ENCODE measurements at places on chromosomes 12 and 14.
A peak's percentile ranks its signal among the peaks of the same experiment; 100 is the strongest.

- no peak for DNase-seq
Observed at GRCh38 chr14:93311082-93311481, 21.8 kb downstream of the BTBD7 start.

DNA sequence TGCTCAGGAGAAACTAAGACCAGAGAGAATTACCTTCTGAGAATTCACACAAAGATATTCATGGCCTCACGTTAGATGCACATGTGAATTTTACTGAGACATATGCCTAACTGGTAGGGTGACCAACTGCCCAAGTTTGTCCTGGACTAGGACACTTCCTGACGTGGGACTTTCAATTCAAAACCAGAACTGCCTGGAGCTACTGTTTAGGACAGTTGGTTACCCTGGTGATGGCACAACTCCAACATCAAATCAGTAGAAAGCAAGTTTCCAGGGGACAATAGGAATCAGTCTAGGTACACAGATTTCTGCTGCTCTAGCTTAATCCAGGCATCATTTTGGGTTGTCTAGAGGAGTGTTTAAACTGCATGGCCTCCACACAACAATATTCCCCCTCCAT is 178.7 kb downstream of the GXYLT1 start:
- no peak for DNase-seq

- DNase-seq = no peak
Observed at GRCh38 chr12:57094208-57095160, 5.6 kb downstream of the NAB2 start.

DNA sequence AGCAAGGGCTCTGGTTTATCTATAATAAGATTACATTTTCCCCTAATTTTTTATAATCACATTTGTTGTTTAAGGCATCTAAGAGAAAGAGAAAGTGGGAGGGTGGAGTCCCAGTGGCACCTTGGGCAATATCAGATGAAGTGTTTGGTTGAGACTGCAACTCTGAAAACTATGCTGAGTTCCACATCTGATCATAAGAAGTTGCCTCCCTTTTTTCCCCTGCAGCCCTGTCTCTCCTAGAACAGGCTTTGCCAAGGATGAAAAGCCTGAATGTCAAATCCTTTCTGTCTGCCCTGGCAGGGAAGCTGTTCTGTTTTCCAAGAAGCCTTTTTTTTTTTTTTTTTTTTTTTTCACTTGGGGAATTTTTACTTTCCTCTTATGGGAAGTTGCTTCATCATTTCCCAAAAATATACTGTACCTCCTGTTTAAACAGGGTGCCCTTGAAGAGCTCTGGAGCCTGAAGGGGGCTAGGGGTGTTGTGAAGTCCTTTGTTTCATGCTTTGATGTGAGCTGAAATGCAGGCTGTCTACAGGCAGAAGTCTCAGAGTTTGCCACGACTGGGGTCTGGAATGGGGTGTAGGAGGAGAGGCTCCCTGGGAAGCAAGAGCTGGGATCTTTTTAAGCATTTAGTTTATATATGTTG is 71.3 kb downstream of the SUSD6 start:
- DNase-seq = no peak

GRCh38 chr12:68621472-68622081 is 10.9 kb downstream of the RAP1B start:
- no peak for DNase-seq

DNA sequence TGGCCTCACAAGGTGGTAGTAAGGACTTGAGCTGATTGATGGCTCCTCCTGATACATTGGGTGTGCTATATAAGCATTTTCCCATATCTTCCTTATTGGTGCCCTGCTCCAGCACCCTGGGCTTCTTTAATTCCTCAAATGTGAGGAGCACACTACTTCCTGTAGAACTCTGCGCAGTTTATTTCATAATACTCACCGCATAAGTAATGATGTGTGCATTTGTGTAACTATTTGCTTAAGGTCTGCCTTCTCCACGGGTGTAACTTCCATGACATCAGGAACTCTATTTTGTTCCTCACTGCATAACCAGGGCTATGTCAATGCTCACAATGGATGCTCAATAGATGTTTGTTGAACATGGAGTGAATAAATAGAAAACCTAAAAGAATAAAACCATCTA is 392.2 kb downstream of the SEC23A start:
- no peak for DNase-seq

- no peak for DNase-seq
Observed at GRCh38 chr12:111993292-111994150, 19.4 kb downstream of the TMEM116 start.

DNA sequence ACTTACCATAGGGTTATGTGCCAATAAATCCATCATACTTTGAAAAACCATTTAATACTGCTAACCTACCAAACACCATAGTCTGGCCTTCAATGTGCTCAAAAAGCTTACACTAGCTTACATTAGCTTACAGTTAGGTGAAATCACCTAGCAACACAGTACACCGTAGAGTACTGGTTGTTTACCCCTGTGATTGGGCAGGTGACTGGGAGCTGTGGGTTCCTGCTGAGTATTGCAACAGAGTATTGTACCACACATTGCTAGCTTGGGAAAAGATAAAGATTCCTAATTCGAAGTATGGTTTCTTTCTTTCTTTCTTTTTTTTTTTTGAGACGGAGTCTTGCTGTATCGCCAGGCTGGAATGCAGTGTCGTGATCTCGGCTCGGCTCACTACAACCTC is 5.6 kb downstream of the ATP5MC2 start:
- DNase-seq = no peak

- no peak for DNase-seq
Observed at GRCh38 chr12:105342464-105342863, 12.0 kb downstream of the C12orf75 start.

- no peak for DNase-seq
Observed at GRCh38 chr14:61517911-61518384, 177.4 kb upstream of the HIF1A start.

DNA sequence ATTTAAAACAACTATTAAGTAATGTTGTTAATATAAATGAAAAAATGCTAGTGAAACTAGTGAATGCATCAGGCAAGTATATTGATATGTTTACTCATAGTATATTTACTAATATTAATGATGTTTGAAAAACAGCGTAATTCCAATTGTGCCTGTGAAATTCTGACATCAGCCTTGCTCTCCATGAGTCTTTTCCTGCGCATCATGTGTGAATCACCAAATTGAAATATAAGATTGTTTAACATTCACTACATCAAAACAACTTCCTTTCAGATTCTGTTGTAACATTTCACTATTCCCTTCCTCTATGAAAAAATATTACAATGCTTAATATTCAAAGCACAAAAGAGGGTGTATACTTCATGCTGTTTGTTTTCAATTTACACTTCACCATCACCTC is 1995.9 kb upstream of the SEL1L start:
- DNase-seq = no peak

DNA sequence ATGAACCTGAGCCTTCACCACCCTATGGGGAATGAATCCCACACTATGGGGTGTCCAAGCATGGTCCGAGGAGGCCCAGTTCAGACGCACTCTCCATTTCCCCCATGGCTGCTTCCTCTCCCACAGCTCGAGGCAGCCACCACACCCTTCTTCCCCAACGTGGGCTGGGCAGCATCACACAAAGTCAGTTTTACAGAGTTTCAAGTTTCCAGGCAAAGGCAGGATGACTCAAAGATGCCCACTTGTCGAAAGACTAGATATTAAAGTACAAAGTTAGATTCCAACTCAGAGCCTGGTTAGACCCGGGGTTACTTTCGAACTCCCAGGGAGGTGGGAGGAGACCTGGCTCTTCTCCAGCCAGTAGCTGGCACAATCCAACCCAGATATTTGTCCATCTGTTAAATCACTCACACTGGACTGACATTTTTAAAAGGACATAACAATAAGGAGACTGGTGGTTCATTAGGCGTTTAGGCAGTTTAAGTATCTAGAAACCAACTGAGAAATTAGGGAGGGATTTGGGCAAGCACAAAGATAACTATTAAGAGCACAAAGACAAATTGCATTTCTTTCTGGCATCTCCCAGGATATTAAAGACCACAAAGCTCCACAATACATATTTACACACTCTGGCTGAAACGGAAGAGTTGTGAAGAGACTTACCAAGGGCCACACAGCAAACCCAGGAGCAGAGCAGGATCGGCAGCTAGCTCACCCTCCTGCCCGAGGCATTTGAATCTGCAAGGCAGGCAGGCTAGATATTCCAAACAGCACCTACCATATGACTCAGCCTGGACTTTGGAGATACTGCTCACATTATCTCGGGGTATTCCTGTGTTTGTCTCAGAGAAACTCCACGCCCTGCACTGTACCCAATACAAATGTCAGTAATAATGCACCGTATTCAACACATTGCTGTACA is 34.8 kb downstream of the TMCC3 start:
- DNase-seq = no peak

- DNase-seq = no peak
Observed at GRCh38 chr14:33978892-33979612, 28.2 kb upstream of the EGLN3 start.

DNA sequence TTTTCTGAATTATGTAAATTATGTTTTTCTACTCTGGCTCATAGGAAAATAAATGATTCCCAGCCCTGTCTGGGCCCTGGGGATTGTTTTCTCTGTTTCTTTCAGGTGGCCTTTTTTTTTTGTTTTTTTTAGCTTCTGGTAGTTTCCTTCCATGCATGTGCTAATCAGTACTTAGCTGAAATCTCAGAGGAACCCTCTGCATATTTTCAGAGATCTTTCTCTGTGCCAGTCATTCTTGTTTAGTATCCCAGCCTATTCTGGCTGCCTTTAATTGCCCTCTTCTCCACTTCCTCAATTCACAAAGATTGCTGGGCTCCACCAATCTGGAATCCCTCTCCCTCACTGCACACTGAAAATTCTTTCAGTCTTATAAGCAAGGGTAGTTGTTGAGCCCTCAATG is 46.9 kb downstream of the CNOT2 start:
- no peak for DNase-seq

DNA sequence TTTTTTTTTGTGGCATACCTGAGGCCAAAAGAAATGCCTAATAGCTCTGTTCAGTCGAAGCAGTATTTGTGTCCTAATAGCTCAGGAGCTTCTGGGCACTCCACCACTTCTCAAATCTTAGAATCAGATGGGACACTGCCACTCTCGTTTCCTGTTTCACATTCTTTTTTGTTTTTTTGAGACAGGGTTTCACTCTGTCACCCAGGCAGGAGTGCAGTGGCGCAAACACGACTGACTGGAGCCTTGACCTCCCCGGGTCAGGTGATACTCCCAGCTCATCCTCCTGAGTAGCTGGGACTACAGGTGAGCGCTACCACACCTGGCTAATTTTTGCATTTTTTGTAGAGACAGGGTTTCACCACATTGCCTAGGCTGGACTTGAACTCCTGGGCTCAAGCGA is 52.7 kb downstream of the SPPL3 start:
- DNase-seq = no peak

- no peak for DNase-seq
Observed at GRCh38 chr14:85867450-85867849, 337.5 kb downstream of the FLRT2 start.

DNA sequence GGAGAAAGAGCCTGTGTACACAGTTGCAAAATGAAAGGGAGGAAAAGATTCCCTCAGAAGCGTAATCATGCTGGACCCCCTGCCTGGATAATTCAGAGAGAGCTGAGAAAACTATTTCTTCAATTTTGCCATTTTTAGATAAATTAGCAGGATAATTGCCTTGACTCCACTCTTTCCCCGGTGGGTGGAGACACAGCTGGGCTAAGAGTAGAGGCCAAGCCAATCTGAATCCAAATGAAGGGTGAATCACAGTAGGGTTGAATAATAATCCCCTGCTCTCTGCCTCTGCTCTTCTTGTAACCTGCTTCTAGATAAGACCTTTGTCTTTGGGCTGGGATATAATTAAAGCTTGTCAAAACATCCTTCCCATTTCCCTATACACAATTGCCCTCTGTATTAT is 150.1 kb downstream of the CAPZA3 start:
- DNase-seq = no peak

GRCh38 chr14:106872611-106873446 is 1346.4 kb downstream of the TMEM121 start:
- peak; percentile 81 for DNase-seq

GRCh38 chr14:51614707-51615106 is 37.0 kb upstream of the FRMD6 start:
- DNase-seq = no peak

DNA sequence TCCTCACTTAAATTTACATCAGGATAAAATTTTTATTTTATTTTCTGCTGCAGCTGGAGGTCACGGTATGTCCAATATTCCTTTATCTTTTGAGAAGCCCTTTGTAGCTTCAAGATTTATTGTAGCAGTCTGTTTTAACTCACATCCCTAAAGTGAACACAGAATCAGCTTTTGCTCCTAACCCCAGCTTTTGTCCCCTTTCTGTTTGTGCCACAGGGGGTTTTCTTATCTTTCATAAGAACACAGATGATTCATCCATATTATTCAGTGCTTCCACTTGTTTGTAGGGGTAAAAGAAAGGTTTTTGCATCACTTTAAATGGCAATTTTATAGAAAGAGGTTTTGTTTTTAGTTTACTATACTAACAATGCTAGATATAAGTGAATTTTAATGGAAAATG is 21.8 kb upstream of the PIK3C2G start:
- no peak for DNase-seq

- no peak for DNase-seq
Observed at GRCh38 chr12:105783983-105784947, 354.5 kb downstream of the NUAK1 start.

GRCh38 chr12:109544955-109545531 is 28.3 kb downstream of the MMAB start:
- DNase-seq = no peak

DNA sequence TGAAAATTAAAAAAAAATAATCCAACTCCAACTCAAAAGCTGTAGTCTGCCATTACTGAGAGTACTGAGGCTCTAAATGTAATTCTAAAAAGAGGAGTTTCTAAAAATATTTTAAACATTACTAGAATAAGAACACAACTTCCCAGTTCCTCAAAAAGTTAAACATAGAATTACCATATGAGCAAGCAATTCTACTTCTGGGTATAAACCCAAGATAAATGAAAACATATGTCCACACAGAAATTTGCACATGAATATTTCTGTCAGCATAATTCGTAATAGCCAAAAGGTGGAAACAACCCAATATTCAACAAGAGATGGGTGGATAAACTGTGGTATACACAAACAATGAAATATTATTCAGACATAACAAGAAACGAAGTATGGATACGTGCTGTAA is 15.0 kb upstream of the NR2C1 start:
- DNase-seq = no peak

DNA sequence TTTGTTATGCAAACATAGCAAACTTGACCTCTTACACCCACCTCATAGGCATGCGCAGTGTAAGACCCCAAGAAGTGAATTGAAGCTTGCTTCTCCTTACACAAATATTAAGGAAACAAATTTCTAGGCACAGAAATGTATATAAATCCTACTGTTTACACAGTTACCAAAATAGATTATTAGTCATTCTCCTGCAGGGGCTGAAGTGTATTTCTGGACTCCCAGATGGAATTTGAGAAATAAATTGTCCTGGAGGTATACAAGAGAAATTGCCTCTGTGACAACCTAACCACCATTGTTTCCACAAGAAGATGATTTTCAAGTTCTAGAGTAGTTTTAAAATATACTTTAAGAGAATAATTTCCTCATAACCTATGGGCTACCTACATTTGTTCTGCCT is 656.0 kb upstream of the MDGA2 start:
- DNase-seq = no peak
